ENCODE measurements at places on chromosomes 6 and 20.

DNA sequence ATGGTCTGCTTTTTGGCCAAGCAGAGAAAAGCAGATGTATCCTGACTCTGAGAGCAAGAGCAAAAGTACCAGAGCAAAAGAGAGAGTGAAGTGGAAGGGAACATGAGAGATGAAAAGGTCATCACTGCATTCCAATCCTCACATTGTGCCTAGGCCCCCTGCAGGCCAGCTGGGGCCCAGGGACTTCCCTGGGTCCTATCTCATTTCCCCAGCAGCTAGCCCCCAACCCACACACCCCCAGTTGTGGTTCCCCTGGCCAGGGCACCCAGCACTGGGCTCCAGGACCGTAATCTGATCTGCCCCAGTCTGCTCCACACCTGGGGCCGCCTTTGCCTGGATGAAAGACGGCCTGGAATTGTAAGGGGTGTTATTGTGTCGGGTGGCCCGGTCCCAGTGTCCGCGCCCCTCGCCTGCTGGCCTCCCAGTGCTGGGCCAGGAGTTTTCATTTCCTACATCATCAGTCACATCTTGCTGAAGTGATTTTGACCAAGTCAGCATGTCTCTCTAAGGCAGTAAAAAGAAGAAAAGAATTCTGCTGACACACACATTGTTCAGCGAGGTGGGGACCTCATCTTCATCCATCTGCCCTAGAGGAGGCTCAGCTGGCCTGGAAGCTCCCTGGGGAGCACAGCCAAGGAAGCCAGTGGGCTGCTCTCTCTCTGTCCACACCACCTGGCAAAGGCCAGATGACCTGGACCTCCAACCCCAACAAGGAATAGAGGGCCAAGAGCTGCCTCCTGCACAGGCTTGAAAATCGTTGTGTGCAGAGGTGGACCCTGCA is 4.0 kb upstream of the BMP7 start:
- no peak for DNase-seq

GRCh38 chr6:1745814-1746213 is 136.1 kb downstream of the FOXC1 start:
- DNase-seq = no peak

DNA sequence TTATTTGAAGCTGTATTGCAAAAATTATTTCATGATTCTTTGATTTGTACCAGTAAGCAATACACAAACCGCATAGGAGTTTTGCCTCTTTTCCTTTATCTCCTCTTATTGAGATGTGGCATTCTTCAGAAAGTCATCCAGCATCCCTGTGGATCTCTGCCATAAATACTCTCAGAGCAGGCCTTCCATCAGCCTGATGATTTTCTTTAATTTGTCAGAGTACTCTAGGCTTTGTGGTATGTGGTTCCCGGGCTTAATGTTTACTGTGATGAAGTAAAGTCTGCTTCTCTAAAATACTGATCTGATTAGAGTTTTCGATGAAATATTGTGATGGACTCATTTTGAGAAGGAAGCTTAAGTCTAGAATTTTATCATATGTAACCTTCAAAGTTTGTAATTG is 31.1 kb upstream of the SLC35D3 start:
- no peak for DNase-seq

DNA sequence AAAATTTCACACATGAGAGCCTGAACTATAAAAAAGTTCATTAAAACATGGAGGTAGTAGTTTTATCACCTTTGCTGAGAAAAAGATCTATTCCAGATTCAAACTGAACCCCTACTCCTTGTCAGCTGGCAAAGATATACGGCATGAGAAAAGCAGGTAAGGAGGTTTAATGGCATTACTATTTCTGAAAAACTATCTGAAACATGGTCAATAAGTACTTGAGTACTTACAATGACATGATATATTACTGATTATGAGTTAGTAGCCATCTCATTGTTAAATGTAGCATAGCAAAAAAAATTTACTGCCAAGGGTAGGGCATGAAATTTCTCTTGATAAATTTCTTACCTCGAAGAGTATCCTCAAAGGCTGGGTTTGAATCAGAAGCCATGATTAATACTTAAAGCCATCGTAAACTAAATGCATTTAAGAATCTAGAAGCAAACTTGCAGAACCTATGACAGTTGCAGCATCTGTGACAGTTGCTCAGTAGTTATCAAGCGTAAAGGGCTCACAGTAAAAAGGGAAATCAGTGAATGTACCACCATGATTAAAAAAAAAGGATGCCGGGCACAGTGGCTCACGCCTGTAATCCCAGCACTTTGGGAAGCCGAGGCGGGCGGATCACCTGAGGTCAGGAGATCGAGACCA is 8.7 kb downstream of the SLC17A5 start:
- no peak for DNase-seq

GRCh38 chr20:19958219-19958618 is 58.9 kb upstream of the NAA20 start:
- DNase-seq = no peak

DNA sequence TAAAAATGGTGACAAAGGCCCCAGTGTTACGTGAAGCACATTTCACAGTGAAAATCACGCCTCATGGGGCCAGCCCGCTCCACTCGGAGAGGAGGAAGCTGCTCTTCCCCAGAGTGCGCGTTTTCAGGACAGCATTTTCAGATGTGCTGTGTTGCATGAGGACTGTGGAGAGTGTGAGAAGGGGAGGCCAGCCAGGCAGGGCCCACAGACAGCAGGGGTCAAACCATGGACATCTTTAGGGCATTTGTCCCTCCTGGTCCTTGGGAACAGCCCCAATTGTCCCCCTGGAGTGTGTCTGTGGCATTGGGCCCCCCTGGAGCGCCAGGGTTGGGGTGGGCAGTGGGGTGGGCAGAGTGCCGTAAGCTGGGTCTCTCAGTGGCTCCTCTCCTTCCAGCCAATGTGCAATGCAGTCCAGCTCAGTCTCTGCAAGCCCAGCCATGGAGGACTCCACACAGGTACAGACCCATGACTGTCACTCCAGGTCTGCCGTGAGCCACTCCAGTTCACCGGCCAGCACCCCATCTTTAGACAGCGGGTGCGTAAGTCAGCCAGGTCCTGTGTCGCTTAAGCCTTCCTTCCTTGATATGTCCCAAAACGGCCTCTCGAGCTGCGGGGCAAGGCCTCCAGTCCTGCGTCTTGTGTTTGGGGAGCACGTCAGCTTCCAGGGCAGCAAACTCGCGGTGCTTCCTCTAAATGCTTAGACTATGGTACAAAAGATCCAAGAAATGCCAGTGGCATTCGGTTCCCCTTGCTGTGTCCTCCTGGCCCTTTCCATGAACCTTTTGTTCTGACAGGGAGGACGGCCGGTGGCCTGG is 159.3 kb upstream of the AFDN start:
- no peak for DNase-seq

GRCh38 chr20:42958367-42959069 is 231.2 kb downstream of the PTPRT start:
- DNase-seq = no peak

DNA sequence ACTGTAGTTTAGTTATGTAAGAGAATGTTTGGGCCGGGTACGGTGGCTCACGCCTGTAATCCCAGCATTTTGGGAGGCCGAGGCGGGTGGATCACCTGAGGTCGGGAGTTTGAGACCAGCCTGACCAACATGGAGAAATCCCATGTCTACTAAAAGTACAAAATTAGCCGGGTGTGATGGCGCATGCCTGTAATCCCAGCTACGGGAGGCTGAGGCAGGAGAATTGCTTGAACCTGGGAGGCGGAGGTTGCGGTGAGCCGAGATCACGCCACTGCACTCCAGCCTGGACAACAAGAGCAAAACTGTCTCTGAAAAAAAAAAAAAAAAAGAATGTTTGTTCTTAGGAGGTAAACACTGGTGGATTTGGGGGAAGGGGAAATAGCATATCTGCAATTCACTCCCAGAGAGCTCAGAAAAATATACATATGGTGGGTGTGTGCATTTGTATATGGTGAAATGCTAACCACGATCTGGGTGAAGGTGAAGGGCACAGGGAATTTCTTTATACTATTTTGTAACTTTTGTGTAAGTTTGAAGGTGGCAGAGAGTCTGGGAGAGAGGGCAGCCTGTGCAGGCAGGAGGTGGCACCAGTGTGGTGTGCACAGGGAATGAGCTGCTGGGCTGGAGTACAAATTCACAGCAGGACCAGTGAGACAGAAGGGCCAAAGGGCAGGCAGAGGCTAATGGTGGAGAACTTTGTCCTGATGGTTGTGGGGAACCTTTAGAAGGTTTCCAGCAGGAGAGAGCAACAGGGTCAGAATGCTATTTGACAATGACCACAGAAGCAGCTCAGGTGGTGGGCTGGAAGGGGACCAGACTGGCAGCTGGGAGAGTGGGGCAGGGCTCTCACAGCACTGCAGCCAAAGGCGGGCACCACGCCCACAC is 42.4 kb downstream of the SSR1 start:
- DNase-seq = no peak
